ENCODE measurements at places on chromosomes 7 and 10.
A peak's percentile ranks its signal among the peaks of the same experiment; 100 is the strongest.

- peak; percentile 76 for DNase-seq
These were observed 138.2 kb downstream of the SVIL start for GRCh38 chr10:29496341-29497162.

- no peak for DNase-seq
These were observed 161.6 kb upstream of the PPP2R2D start for GRCh38 chr10:131739206-131739605.

DNA sequence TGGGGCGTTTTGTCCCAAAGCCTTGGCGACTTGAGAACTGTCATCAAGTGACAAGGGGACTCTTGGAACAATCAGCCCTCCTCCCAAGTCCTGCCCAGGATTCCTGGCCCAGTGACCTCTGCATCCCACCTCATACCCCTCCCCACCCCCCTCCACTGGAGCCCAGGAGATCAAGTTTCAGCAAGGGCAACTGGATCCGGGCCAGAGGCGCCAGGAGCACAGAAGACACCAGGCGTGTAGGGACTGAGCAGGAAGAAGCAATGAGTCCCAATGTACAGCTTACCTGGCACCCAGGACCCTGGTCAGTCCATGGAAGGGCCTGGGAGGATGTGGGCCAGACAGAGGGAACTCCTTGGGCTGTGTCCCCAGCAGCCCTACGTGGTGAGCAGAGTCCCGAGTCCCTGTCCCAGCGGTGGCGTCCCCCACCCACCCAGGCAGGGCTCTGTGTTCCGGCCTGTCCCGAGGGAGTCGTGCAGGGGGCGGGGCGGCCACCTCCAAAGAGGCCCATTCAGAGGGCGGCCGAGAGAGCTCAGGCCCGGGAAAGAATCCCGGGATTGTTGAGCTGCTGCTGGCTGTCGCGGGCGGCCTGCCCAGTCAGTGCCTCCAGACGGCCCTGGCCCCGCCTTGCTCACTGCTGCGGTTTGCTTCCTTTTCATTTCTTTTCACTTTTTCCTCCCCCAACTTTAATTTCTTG is 254.1 kb downstream of the TNS3 start:
- DNase-seq, result no peak

GRCh38 chr7:120311028-120311788 is 38.2 kb downstream of the KCND2 start:
- no peak for DNase-seq

- peak; percentile 81 for DNase-seq
These were observed 315.1 kb downstream of the TNS3 start for GRCh38 chr7:47266799-47267198.

DNA sequence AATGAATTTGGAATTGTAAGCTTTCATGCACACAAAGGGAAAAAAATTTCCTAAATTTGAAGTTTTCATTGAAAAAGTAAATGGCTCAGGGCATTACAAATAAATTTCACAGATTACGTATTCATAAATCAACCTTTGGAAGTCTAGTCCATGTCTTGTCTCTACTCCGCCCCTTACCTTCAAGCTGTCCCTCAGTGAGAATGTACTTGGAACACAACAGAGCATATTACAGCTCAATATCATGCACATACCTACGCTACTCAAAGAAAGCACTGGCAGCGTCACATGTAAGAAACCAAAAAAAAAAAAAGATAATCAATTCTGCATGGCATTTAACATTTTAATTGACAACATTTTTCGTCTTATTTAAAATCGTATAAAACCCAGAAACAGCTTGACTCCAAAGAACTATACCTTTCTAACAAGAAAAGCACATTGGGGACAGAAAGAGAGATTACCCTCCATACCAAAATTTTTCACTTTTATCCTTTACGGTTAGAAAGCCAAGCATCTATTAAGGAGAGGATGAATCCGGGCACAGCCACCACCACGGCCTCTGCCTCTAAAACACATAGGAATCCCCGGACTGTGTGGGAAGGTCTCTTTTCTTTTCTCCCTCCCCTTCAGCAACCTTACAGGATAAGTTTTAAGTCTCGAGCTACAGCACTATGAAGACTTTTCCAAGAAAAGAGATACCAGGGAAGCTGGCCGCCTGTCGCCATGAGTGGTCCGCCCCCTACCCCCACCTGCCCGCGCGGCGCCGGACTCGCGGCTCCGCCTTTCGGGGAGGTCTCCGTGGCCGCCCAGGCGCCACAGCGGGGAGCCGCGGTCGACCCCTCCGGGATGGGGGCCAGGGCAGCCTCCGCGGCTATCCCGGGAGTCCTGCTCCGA is 1.1 kb downstream of the JMJD1C start:
- no peak for DNase-seq

- DNase-seq, result peak; percentile 44
These were observed 53.9 kb upstream of the RAB18 start for GRCh38 chr10:27450225-27450624.

Data from hematopoietic multipotent progenitor cell treated with erythropoietin and hydrocortisone succinate and interleukin-3 and kit ligand, for 4 days (in vitro differentiated cells).